ENCODE measurements at places on chromosomes 5 and 9. TPM values are rescaled to one million over a fixed set of nuclear protein-coding genes. Genes with fewer than 3 reads are reported as not detected.

- DNase-seq: no peak
These were observed 15.6 kb downstream of the JADE2 start for GRCh38 chr5:134540747-134541733.

DNA sequence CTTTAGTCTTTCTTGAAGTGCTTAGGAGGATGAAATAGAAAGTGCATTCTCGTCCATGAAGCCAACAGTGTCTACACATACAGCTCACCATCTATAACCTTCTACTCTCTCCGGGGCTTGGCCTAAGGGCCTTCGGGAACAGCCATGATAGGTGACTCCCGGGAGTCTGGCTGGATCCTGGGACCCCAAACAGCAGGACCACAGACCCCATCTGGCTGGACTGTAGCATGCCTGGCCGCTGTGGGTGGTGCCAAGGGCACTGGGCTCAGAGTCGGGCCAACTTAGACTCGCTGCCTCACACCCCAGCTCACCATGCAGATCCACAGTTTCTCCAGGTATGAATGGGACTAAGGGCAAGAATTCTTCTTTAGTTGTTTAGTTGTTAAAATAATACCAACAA is 16.3 kb downstream of the GABBR2 start:
- no peak for DNase-seq

- DNase-seq: no peak
These were observed 10.4 kb downstream of the MED27 start for GRCh38 chr9:132069046-132069898.

GRCh38 chr9:91060520-91061343 is 259.1 kb downstream of the SYK start:
- no peak for DNase-seq

DNA sequence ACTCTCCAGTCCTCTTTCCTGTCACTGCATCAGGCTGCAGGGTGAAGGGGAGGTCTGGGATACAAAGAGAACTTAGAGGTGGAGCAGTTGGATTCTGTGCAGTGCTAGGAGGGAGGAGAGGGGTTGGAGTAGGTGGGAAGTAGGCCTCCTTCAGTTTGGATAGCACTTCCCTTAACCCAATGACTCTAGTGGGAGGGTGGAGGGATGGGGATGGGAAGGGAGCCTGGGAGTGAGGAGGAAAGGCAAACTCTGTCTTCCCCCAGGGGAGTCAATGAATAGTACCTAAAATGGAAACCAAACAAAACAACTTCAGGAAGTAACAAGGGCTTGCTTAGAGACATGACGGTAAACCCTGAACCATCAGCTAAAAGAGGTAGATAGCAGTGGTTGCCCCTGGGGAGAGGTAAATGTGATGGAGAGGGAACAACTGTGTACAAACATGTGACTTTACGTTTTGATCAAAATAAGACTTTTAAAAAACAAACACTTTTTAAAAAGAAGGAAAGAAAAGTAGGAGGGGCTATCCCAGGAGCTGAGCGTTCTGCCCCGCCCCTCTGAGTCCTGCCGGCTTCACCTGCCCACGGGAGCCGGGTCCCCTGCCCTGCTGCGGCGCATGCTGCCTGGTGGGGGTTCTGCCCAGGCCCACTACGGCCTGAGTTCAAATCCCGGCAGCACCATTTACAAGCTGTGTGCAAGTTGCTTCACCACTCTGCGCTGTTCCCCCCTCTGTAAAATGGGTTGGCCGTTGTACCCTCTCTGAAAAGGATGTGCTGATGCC is 30.9 kb downstream of the GSN start:
- DNase-seq: no peak

DNA sequence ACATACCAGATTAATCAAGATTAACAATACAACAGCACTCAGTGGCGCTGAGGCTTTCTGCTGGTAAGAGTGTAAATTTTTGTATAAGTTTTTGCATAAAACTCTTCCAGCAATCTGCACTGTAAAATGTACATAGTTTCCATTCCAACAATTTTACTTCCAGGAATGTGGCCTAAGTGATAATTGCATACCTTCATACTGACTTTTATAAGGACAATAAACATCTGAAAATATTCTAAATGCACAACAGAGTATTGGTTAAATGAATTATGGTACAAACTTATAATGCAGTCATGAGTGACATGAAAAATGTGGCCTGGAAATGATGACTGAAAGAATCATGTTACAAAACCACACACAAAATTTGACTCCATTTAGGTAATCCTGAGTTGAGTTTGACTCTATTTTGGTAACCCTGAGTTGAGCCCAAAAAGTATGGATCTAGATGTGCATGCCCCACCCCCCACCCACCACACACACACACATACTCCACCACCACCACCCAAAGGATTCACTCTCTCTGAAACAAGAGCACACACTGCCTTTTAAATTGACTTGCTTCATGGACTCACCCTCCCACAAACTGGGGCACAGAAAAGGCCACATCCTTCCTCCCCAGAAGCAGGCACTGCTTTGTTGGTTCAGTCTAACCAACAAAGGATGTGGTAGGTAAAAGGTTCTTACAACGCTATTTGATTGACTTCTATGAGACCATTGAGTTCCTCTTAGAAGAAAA is 137.6 kb downstream of the SUSD1 start:
- DNase-seq: peak; percentile 92

- no peak for DNase-seq
These were observed 130.4 kb upstream of the CLINT1 start for GRCh38 chr5:157989296-157989695.

GRCh38 chr9:125190361-125190801 is 778 bp upstream of the PPP6C start:
- peak; percentile 38 for DNase-seq

DNA sequence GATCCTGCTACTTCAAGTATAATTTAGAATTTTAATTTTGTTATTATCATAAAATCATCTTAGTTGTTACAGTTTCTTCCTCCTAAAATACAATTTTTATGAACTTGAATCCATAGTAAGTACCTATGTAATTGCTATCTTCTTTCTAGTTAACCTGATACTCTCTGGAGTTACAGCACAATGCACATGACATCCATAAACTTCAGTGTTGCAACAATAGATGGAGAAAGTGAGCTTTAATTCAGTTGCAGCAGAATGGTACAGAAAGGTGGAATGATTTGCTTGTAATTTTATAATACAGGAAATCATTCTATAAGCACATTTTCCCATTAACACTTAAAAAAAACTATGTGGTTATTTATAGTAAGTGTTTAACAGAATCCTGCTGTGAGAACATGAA is 372.0 kb downstream of the CDH9 start:
- no peak for DNase-seq

- DNase-seq: no peak
These were observed 422.2 kb upstream of the TLE4 start for GRCh38 chr9:79149585-79149984.

- no peak for DNase-seq
These were observed 14.0 kb downstream of the MAP3K1 start for GRCh38 chr5:56829137-56829908.

- DNase-seq: no peak
These were observed 55.4 kb upstream of the ERCC6L2 start for GRCh38 chr9:95820074-95820473.

- DNase-seq: no peak
These were observed 32.5 kb upstream of the PPP1R26 start for GRCh38 chr9:135447126-135447525.

DNA sequence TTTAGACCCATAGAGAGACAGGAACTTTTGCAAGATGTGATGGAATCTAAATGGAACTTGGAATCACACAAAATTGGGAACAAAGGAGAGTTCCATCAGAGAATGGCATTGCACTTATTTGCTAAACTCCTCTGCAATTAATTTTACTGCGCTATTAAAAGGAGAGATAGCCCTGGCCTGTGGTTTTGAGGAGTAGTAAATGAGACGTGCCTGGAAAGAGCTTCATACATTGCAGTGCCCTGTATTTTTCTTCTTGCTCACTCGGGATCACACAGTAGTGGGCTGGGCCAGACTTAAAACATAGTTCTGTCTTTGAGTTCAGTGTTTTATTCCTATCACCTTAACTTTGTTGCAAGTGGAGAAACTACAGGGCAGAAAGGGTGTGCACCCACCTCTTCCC is 94.4 kb upstream of the SLC27A6 start:
- no peak for DNase-seq

DNA sequence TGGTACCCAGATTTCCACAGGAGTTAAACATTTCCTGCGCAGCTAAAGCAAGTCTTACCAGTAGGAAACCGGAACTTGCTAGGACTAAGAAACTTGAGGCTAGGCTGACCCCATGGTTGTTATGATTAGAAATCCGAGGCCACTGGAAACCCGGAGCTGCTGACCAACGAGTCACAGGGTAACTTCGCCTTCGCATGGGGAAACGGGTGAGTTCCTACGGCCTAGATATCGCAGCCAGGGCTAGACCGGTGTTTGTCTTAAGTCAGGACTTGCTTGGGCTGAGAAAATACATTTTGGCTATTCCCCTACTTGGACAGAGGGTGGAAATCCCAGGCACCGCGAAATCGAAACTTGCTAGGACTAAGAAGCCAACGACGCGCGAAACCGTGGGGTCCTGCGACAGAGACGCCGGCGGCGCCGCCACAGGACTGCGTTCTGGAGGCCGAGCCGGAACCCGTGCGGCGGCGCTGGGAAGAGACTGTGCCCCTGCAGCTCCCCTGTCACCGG is 1.6 kb upstream of the ANXA2R start:
- no peak for DNase-seq

DNA sequence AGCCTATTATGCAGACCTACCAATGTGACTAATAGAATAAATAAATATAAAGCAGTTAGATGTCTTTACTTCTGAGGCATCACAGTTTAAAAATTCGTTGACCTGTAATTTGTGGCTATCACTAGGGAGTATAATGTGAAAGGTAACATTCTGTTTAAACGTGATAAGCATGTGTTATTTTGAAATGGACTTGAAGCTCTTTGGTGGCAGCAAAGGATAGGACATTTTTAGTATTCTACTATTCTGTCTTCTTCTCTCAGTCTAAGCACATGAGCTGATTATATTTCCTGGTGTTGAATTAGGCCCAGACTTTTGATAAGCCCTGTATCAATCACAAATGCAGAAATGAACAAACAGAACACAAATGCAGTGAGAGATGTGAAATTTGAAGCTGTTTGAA is 974.0 kb upstream of the CDH10 start:
- no peak for DNase-seq

DNA sequence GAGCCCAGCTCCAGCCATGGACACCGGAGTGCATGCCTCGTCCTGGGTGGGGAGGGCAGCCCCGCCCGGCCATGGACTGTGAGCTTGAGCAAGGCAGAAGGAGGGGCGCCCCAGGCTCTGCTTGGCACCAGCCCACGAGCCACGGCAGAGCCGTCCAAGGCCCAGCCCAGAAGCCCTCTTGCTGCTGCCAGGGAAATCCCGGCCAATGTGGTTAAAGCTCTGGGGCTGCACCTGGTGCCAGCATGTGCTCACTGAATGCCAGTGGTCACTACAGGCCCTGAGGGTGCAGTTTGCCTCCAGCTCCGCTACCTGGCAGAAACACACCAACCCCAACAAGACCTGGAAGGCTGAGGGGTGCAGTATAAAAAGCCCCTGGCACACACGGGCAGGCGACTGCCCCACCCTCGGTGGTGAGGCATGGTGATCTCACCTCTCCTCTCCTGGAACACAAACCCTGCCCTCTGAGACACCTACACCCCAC is 11.8 kb downstream of the BRD3 start:
- DNase-seq: no peak

DNA sequence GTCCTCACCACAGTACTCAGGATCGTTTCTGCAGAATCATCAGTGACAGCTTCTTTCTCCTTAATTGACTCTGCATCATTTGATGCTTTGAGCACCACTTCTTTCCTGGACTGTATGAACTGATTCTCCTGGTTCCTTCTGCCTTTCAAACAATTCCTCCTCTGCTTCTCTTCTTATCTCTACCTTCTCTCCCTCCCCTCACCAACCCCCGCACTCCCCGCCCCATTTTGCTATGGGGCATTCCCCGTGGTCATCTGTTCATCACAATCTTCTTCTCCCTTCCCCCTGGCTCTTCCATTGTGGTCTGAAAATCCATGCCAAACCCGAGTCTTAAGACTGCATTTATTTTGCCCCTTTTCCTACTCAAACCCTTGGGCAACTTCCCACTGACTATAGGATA is 57.9 kb downstream of the FAM78A start:
- DNase-seq: no peak

GRCh38 chr5:112656451-112656850 is 81.2 kb upstream of the APC start:
- no peak for DNase-seq

DNA sequence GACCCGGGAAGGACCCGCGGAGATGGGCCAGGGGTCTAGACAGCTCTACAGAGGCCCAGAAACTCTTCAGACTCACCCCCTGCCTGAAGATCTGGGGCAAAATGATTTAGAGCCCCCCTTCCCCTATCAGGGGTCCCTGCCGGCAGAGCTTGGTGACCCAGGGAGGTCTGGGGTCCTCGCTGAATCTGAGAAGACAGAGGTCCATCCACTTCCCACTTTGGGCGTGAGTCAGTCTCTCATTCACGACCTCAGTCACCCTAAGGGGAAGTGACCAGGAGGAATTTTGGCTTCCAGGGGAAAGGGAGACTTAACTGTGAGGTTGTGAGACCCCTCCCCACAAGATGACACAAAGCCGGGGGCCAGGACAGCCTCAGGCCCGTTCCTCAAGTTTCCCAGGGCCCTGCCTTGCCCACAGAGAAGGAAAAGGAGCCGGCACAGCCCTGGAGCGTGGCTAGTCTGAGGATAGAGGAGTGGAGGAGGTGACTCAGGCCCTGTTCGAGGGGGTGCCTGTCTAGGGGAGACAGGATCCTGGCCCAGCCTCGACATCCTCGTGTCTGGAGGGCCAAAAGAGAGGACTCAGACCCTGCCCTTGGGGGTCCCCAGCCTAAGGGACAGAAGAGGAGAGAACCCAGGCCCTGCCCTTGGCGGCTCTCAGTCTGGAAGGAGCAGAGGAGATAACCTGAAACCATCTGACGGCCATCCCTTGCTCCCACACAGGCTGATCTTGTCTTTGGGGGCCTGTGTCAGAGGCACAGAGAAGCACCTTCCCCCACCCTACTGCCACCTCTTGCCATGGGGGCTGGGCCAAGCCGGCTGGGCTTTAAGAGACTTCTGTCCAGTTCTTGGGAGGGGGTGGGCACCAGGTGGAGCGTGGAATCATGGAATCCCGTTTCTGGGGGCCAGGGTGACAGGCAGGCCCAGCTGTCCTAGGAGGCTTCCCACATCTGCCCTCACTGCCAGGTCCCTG is 889 bp downstream of the PDLIM4 start:
- no peak for DNase-seq

GRCh38 chr9:93673839-93674334 is 97.5 kb downstream of the PHF2 start:
- DNase-seq: peak; percentile 14

Gene TTC16
- 4.7 TPM for total RNA-seq

Gene ZNF354B
- total RNA-seq: 12.4 TPM

Gene FOXD4L4
- 0.10 TPM for total RNA-seq

Gene FOXD4L5
- total RNA-seq: 0.23 TPM

Gene TSTD2
- 15.6 TPM for total RNA-seq

Gene PCDHB3
- not detected for total RNA-seq
